Mammary microvascular endothelial cell (primary cell): ENCODE measurements at places on chromosomes 12 and 14. TPM values are rescaled to one million over a fixed set of nuclear protein-coding genes. Genes with fewer than 3 reads are reported as not detected.

Gene TTC9
- 0.05 TPM in 1 of 2 replicates, not detected in the other for total RNA-seq

Gene BIN2
- total RNA-seq, result not detected in 2 replicates

Gene DYRK4
- 24.2 and 30.4 TPM in 2 replicates for total RNA-seq

Gene ALDH2
- 25.1 and 28.8 TPM in 2 replicates for total RNA-seq

Gene KRT72
- total RNA-seq, result not detected in 2 replicates

Gene B4GALNT3
- 0.13 TPM in 1 of 2 replicates, not detected in the other for total RNA-seq

Gene SLCO1B1
- total RNA-seq, result not detected in 2 replicates

Gene LMNTD1
- total RNA-seq, result 0.07 TPM in 1 of 2 replicates, not detected in the other

Gene PLBD2
- 28.2 and 35.5 TPM in 2 replicates for total RNA-seq

Gene ITGB7
- total RNA-seq, result 0.30 and 0.80 TPM in 2 replicates

Gene GPR137C
- 0.87 and 1.0 TPM in 2 replicates for total RNA-seq

Gene RHOJ
- 20.3 and 24.3 TPM in 2 replicates for total RNA-seq

Gene PCED1B
- 0.25 TPM in 1 of 2 replicates, not detected in the other for total RNA-seq

Gene OR4K5
- not detected in 2 replicates for total RNA-seq

Gene CYP27B1
- 0.53 and 1.6 TPM in 2 replicates for total RNA-seq

Gene TAS2R13
- total RNA-seq, result 0.07 and 0.10 TPM in 2 replicates

Gene CCDC196
- not detected in 2 replicates for total RNA-seq

Gene TAS2R42
- not detected in 2 replicates for total RNA-seq

Gene EFS
- not detected in 2 replicates for total RNA-seq

Gene MYH6
- 0.05 TPM in 1 of 2 replicates, not detected in the other for total RNA-seq

Gene CNTN1
- total RNA-seq, result not detected in 2 replicates

Gene NUAK1
- total RNA-seq, result 60.5 and 61.3 TPM in 2 replicates

Gene TSHR
- not detected in 2 replicates for total RNA-seq

Gene ASPG
- total RNA-seq, result not detected in 2 replicates

Gene MORN3
- 0.20 and 0.47 TPM in 2 replicates for total RNA-seq

Gene AICDA
- not detected in 2 replicates for total RNA-seq

Gene SIX6
- not detected in 2 replicates for total RNA-seq

Gene KLRD1
- not detected in 2 replicates for total RNA-seq

Gene SMIM41
- total RNA-seq, result not detected in 2 replicates

Gene STYK1
- 7.3 and 9.6 TPM in 2 replicates for total RNA-seq

Gene MGP
- 29.6 and 38.0 TPM in 2 replicates for total RNA-seq

Gene MYBPC1
- not detected in 2 replicates for total RNA-seq

Gene EEF1AKMT3
- total RNA-seq, result 5.0 and 5.1 TPM in 2 replicates

Gene RGS6
- total RNA-seq, result not detected in 2 replicates

Gene RPGRIP1
- total RNA-seq, result 0.05 TPM in 1 of 2 replicates, not detected in the other
